Activated CD8-positive, alpha-beta T cell treated with anti-CD3 and anti-CD28 coated beads, Interleukin-2, amount 10 ng/mL, durations not matched to agents 7 days and 5 days (primary cell): ENCODE measurements at places on chromosomes 5 and 9.

DNA sequence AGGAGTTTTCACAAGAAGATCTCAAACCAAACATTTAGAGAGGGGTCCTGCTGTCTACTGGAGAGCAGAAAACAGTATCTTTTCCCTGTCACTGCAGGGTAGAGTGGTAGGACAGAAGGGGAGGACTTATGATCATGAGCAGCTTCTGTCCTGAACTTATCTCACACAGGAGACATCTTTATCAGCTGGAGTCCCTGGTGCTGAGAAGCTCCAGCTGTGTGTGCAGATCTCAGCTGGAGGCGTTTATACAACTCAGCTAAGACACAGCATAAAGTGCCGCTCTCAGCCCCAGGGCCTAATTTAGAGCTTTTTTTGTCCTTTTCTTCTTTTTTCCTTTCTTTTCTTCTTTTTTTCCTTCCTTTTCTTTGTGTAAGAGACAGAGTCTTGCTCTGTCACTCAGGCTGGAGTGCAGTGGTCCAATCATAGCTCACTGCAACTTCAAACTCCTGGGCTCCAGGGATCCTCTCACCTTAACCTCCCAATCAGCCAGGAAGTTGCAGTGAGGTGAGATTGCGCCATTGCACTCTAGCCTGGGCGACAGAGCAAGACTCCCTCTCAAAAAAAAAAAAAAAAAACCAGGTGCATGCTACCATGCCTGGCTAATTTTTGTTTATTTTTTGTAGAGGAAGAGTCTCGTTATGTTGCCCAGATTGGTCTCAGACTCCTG lies 31.9 kb downstream of the CCDC125 start:
- DNase-seq, result no peak

DNA sequence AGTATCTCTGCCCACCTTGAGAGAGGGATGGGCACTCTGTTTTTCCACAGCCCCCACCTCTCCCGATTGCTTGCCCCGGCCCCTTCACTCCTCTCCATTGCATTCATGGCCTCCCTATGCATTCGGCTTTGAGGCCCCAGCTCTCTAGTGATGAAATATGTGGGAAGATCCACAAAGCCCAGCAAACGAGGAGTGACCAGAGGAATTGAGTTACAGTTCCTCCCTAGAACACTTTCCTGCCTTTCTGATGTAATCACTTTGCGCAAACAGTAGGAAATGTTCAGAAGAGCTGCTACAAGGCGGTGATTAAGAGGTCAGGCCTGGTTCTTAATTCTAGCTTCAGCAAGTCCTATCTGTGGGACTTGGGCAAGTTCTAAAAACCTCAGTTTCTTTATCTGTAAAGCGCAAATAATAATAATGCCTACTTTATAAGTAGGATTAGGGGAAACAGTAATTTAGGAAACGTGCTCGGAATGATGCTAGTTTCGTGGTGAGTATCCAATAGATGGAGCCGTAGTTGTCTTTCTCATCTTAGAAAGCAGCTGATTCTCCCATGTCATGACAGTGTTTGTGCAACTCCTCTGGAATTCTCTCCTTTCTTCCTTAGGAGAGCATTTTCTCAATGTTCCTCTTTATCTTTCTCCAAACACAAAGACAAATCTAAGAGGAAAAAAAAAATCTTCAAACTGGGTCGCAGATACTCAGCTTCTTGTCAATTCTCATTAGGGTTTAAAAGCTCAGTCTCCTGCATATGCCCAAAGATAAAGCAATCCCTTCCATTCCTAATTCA lies 99.5 kb upstream of the MSX2 start:
- no peak for DNase-seq

DNA sequence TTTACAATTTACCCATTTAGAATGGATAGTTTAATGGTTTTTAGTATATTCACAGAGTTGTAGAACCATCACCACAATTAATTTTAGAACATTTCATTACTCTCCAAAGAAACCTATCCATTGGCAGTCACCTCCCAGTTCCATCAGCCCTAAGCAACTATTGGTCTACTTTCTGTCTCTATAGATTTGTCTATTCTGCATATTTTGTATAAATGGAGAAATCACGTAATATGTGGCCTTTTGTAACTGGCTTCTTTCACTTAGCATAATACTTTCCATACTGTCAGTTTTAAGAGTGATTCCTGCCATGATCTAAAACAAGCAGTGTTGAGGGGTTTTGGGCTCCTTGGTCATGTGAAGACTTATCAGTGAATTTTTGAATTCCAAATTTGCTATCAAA lies 12.7 kb downstream of the OCLN start:
- no peak for DNase-seq

DNA sequence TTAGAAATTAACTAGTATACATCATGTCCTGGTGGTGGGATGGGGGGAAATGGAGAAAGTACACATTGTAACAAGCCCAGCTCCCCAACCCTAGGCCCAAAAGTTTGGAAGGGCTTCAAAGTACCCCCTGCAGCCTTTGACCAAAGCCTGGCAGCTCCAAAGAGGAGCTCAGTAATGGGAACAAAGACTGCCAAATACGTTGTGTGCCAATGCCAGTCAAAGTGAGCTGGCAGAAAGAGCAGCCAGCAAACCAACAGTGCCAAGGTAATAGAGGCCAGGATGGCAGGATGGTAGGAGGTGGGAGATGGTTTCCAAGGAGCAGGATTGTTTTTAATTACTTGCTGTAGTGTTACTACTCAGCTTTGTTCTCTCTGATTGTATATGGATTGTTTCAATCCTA lies 248.3 kb downstream of the COX7C start:
- DNase-seq, result no peak

- no peak for DNase-seq
Measured at GRCh38 chr5:120466341-120467006, 2.4 kb downstream of the PRR16 start.

- no peak for DNase-seq
Measured at GRCh38 chr5:176772271-176773210, 37.8 kb upstream of the UNC5A start.

GRCh38 chr9:82353631-82354278 lies 365.2 kb downstream of the SPATA31D1 start:
- no peak for DNase-seq

DNA sequence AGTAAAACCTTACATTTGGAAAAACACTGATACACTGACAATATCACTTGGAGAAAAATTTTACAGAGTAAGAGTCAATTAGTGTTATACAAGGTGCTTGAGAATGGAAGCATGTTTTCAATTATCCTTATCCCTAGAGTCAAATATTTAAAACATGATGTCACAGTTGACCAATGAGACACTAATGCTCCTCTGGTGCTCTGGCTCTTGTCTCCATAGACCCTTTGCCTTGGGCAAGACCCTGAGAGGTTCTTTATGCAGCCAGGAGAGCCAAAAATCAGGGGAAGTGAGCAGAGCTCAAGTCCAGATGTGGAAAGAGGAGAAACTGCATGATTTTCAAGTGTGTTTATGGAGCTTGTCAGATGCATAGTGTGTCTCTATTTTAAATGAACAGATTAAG lies 153.9 kb downstream of the MARCHF11 start:
- DNase-seq, result no peak

DNA sequence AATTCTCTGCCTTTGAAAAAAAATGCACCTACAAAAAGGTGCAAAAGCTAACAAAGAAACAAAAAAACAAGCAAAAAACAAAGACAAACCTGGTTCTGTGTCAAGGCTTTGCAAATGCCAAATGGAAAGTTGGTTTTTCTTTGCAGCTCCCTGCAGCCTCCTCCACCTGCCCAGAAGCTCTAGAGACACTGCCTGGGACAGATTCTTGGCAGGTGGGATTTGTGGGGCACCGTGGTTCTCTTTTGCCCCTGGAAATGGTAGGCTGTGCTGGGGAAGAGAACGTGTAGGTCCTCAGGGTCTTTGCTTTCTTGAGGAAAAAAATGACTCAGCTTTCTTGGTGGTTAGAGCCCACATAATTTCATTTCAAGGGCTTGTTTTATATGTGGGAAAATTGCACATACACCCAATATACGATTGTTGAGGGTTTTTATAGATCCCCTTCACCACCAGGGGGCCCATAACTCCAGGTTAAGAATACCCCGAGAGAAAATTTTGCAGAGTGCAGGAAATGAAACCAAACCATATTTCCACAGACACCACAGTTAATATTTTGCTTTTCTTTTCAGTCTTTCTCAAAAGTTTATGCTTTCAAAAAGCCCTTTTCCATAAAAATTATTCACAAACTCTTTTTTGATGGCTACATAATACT lies 58.7 kb downstream of the NXNL2 start:
- peak; percentile 79 for DNase-seq

GRCh38 chr5:51024263-51024662 lies 357.8 kb downstream of the PARP8 start:
- DNase-seq, result no peak

DNA sequence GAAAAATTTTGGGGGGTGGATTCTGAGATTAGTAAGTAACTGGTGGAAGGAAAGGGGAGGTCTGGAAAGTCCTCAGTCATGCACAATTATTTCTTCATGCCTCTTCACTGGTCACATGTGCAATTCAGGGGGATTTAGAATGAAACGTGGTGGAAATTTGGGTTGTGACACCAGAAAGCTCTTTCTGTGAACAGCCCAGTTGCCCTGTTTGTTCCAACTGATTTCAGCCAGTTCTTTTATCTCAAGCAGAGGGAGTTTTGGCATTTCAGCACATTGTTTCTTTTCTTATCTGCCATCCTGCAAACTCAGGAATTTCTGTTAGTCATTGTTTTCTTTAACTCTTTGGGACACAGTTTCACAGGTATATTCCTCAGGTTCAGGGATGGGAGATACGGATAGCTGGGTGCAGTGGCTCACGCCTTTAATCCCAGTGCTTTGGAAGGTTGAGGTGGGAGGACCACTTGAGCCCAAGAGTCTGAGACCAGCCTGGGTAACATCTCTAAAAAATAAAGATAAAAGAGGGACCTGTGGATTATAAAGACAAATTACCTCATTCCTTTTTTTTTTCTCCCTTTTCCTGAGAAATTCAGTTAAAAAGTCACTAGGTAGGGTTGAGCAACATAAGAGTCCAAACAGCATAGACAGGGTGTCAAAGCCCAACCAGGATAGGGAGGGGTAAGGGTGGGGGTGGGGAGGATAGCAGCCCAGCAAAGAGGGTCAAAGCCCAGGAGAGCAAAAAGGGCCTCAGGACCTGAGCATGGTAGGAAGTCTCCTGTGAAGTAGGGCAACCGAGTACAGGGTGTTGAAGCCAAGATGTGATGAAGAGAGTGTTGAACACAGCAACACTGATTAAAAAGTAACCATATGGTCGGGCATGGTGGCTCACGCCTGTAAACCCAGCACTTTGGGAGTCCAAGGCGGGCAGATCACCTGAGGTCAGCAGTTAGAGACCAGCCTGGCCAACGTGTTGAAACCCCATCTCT lies 5.4 kb upstream of the B4GALT1 start:
- DNase-seq, result no peak

GRCh38 chr9:70594386-70594944 lies 180.0 kb upstream of the KLF9 start:
- no peak for DNase-seq

- no peak for DNase-seq
Measured at GRCh38 chr9:120524038-120524437, 55.9 kb downstream of the CDK5RAP2 start.

DNA sequence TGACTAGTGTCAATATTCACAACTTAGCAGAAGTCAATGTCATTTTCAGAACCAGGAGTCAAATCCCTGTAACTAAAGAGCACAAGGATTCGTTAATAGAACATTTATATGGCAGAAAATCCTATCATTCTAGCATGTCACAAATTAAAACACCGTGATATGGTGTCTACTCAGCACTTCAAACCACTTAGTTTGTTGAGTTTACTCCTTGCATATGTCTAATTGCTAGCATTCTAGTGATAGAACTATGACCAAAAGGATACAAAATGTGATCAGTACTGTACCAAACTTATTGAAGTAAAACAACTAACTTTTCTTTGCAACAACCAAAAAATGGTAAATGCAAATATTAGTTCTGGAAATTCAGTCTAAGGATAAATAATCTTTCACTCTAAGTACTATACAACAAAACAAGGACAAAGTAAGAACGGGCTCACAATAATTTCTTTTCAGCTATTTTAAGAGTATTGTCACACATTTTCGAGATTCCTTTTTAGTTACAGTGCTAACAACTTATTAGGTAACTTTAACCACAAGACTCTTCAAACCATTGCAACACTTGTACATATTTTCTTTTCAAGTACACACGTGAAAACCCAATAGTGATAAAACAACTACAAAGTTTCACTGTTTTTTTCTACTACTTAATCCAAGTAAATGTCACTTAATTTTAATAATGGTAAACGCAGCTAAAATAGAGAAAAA lies 845.2 kb upstream of the CDH10 start:
- DNase-seq, result no peak

DNA sequence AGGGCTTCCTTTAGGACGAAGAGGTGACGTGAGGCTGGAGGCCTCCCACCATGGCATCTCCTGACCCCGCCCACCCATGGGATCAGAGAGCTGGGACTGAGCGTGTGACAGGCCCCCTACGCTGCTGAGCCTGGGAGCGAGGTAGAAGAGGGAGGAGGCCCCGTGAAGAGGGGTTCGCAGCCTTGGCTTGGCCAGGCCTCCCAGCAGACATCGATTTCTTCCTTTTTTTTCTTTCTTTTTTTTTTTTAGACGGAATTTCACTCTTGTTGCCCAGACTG lies 39.5 kb downstream of the PTGES start:
- no peak for DNase-seq

GRCh38 chr5:9468060-9468388 lies 77.9 kb downstream of the SEMA5A start:
- no peak for DNase-seq

DNA sequence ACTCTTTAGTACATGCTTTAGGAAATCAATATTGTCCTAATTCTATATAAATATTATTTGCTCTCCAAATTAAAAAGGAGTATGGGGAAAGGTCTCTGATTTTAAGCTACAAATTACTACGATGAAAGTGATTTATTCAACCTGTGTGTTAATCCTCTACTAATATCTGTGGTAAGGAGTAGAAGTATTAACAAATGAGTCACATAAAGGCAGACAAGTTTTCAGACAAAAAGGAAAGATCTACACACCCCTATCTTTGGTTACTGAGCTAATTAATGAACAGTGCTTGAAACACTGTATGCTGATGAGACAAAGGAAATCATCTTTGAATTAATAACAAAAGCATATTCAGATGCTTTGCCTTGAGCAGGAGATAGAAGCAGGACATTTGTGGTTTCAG lies 15.9 kb downstream of the LOX start:
- DNase-seq, result no peak

DNA sequence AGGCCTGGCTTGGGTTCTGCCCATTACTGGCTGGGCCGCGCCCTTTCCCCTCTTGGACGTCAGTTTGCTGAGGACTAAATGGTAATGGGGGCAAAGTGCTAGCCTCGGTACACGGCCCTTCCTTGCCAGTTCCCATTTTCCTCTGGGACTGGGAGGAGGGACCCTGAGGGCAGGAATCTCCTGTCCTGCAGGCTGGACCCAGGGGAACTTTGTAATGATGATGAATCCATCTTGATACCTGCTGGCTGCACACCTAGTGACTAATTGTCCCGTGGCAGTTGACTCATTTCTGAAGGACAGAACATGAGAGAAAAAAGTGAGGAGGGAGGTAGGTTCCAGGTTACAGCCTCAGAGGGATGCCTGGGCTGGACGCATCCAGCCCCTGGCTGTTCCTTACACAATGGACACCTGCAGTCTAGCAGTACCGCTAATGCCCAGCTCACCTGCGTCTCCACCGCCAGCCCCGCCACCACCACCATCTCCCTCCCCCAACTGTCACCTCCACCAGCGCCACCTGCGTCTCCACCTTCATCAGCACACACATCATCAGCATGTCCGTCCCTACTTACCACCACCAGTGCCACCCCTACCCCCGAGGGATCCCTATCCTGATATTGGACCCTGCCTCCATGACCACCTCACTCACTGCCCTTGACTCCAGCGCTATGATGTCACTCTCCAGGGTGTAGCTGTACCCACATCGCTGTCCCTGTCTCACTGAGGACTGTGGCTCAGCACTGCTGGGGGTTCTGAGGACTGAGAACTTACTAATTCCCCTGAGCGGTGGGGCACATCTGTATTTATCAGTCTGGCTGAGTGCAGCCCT lies 4.3 kb downstream of the CDHR2 start:
- no peak for DNase-seq
